ENCODE measurements at places on chromosomes 11 and 22.
A peak's percentile ranks its signal among the peaks of the same experiment; 100 is the strongest.

DNA sequence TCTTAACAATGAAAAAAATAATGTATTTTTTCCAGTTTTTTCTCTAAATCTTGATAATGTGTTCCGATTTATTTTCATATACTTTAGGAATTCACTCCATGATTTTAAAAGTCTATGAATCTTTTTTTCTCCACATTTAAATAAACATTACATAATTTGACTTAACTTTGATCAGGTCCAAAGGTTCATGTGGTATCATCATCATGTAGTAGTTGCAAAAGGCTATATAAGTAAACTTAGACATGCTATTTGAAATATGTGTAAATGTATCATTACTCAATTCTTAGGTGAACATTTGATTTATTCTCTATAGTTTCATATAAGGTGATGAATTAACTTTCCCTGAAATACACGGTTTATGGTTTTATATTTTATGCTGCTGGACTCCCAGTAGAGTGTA lies 2197.0 kb upstream of the RAG2 start:
- no peak for DNase-seq

GRCh38 chr22:20741008-20741633 lies 32.8 kb upstream of the SERPIND1 start:
- no peak for DNase-seq

- peak; percentile 41 for DNase-seq
Observed at GRCh38 chr22:36486619-36487384, 5.4 kb upstream of the TXN2 start.

DNA sequence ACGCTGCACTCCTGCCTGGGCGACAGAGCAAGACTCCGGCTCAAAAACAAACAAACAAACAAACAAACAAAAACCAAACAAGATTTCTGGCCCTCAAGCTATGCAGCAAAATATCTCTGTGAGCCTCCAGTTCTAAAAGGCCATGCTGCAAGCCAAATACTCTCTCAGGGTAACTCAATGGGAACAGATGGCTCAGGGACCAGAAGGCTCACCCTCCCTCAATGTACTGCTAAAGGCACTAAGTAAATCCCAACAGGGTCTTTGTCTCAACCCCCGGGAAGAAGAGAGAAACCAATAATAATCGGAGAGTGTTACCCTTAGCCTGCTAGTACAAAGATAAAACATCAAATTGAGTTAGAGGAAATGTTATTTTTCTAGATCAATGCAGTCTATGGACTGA lies 119.7 kb upstream of the ZC3H12C start:
- no peak for DNase-seq

DNA sequence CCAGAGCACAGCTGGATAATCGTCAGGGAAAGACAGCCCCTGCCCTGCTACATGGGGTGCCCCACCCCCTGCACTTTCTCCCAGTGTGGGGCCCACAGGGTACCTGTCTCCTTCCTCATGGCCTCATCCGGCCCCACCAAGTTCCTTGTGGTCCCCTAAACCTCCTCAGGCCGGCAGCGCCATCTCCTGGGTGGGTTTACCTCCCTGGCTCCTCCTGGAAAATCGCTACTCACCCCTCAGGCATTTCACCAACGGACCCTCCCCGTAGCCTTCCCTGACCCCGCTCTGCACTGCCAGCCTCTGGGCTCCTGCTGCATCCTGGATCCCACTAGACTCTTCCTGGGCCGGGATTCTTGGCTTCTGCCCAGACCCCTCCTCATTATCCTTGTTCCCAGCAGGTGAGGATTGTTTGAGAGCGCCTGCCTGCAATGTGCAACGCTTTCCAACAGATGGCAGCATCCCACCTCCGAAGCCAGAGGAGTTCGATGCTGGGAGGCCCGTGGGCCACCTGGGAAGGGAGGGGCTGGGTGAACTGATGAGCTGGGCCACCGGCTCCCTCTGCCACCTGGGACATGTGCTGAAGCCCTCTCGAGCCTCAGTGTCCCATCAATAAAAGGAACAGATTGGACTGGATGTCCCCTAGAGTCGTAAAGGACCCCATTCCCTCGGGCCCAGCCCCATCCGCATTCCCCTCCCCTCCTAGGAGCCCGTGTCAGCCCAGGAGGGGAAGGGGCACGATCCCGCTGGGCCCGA lies 44.2 kb upstream of the TTLL12 start:
- DNase-seq = peak; percentile 52

- no peak for DNase-seq
Observed at GRCh38 chr22:23223569-23224317, 43.4 kb downstream of the BCR start.

DNA sequence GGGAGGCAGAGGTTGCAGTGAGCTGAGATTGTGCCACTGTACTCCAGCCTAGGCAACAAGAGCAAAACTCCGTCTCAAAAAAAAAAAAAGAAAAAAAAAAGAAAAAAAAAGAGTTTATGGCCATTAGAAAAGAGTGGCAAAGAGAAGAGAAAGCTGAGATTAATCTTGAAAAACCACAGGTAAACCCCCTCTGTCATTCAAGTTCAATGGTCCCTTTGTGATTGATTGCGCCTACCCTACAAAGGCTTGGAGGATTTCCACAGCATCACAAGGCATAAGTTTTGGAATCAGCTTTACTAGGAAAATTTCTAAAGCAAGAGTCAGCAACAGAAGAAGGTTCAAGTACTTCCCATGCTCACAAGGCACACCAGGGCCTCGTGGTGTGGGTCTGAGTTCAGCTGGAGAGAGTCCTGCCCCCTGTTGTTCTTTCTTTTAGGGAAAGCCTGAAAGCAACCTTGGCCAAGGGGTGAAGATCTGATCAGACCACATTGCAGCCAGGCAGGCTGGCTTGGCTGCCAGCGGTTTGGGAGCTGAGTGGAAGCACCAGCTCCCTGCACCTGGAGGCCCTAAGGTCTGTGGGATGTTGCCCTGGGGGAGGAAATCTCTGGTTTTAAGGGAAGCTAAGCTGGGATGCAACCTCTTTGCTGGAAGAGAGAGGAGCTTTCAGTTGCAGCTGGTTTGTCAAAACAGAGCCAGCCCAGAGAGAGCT lies 41.8 kb downstream of the SLN start:
- DNase-seq = no peak

GRCh38 chr11:69530278-69531070 lies 49.0 kb downstream of the LINC01488 start:
- no peak for DNase-seq

DNA sequence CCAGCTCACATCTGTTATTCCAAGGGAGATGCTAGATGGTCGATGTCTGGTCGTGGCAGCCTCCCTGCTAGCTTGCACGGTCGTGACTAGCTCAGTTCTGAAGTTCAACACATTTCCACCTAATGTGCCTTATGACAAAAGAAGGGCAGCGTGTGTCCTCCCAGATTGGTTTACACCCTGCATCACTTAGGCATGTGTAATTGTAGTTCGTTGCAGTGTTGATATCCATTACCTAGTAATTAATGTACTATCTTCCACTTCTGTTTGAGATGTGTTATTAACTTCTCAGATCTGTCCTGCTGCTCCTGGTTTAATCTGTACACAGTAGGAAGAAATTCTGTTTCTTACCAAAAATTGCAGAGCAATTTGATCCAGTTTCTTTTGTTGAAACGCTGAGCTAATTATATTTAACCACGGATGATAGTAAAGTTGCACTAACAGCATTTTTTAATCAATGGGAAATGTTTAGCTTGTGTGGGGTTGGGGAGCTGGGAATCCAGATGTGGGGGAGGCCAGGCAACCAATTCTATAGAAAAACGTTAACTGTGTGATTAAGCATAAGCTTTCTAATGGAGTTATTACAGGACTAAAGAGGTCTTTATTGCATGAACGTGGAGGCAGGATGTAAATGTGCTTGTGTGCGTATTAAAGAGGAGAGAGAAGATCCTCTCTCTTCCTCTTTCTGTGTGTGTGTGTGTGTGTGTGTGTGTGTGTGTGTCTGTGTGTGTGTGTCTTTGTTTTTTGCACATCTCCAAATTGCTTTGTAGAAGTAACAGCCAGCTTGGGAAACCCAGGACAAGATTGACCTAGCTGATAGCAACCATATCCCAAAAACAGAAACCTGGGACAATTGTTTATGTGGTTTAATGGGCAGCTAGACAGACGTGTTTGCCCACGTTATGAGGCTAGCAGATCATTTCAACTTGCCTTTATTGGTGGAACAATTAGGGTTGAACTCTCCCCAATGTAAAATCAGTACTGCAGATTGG lies 145.7 kb upstream of the TTC12 start:
- no peak for DNase-seq

- no peak for DNase-seq
Observed at GRCh38 chr11:65432686-65433582, 10.3 kb downstream of the NEAT1 start.

DNA sequence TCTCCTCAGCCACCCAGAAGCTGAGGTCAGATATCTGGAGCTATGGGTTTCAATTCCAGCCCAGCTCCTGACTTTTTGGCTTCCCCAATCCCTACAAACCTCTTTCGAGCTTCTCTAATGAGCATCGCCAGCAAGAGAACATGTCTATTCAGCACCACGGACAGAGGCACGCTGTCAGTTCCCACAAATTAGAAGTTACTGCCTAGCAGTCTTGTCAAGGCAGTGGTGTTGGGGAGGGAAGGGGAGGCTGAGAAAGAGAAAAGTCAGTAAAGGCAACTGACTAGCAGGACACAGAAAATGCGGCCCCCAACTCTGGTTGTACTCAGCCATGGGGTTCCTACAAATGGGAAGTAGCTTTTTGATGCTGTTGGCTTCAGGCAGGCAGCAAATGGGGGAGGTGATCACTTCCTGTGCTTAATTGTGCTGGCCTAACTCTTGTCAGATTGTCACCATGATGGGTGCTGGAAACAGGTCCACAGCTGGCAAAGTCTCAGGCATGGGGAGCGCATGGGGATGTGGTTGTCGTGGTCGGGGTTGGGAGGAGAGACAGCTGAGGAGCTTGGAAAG lies 205.9 kb downstream of the ST3GAL4 start:
- no peak for DNase-seq

DNA sequence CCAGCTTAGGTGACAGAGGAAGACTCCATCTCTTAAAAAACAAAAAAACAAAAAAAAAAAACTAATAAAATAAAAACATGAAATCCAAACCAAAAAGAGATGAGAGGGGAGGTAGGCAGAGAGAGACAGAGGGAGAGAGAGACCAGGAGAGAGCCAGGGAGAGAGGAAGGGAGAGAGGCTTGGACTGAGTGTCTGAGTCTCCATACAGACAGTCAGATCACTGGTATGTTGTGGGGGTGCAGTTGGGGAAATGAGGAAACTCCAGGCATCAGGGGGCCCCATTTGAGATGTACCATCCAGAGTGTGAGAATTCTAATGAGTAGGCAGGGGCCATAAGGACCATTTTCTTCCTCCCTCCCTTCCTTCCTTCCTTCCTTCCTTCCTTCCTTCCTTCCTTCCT lies 53.1 kb upstream of the SEPTIN5 start:
- DNase-seq = no peak

DNA sequence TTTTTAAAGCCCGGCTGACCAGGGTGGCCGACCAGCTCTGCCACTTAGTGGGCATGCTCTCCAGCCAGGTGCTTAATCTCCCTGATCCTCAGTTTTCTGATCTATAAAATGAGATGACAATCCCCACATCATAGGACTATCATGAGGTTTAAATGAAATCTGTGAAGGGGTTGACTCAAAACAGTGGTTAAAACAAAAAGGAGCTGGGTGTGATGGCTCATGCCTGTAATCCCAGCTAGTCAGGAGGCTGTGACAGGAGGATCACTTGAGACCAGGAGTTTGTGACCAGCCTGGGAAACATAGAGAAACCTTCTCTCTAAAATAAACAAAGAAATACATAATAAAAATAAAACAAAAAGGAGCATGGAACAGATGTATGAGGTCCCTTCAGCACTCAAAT lies 3.6 kb upstream of the C11orf86 start:
- DNase-seq = no peak

- DNase-seq = no peak
Observed at GRCh38 chr11:115191761-115192160, 312.5 kb downstream of the CADM1 start.

DNA sequence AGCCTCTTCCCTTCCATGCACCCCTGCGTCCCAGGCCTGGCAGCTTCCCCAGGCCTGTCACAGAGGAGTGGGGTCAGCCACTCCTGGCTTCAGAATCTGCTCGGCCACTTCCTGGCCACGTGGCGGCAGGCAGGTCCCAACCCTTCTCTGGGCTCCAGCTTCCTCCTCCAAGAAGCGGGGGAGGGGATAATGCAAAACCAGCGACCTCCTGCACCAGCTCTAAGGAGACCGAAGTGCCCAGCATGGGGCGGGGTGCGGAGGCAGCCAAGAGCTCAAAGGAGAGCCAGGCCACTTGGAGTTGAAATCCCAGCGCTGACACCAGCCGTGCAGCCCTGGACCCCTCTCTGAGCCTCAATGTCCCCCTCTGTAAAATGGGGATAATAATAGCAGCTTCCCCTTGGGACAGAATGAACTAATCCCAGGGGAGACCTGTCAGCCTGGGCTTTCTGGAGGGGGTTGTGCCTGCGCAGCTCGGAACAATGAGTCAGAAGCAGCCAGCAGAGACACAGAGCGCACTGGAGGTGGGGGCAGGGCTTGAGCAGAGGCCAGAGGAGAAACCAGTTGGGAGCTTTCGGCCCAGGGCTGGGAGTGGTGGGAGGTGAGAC lies 22.8 kb upstream of the PICK1 start:
- DNase-seq = no peak

DNA sequence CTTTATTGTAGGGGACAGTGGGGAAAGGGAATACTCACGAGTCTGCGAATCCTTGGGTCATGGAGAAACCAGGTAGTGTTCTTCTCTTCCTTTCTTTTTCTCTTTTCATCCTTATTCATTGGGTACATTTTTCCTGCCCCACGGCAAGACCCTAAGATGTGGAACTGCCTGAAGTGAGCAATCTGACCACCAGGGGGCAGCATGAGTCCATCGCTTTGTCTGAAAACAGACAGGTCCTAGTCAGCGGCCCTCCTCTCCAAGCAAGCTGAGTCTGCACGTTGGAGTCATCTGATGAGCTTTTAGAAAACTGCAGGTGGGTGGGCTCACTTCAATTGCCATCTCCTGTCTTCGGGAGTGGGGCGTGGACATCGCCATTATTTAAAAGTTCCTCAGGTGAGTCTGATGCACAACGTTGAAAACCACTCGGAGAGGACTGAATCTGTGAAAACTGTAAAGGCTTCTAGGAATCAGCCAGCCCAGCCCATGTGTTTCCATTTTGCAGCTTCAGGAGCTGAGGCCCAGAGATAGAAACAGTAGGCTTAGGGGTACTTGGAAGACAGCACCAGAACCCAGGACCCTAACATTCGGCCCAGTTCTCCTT lies 34.0 kb upstream of the FBXO3 start:
- DNase-seq = peak; percentile 70

- DNase-seq = no peak
Observed at GRCh38 chr11:60625262-60625661, 74.2 kb upstream of the MS4A8 start.

DNA sequence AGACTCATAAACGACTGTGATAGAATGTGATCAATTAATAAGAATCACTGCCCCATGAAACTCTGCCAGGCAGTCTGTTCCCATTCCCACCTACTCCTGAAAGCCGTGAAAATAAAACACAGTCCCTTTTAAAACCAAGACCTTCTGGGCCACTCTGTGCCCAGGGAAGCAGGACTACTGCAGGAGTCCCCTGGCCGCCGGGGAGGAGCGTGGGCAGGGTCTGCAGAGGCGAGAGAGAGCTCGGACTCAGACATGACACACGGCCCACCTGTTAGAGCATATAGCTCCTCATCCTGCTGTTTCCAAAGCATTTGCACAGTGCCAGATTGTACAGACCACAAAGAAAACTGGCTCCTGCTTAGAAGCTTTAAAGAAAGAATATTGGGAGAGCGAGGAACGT lies 400.5 kb downstream of the SHANK2 start:
- DNase-seq = no peak

- no peak for DNase-seq
Observed at GRCh38 chr11:69958308-69958707, 119.8 kb upstream of the ANO1 start.

- DNase-seq = no peak
Observed at GRCh38 chr22:19634226-19634975, 79.9 kb upstream of the SEPTIN5 start.

Data from stimulated activated CD4-positive, alpha-beta T cell treated with anti-CD3 and anti-CD28 coated beads, TNF-alpha, amount 100 ng/mL, for 4 hours (primary cell).